ENCODE measurements at places on chromosomes 4 and X. TPM values are rescaled to one million over a fixed set of nuclear protein-coding genes. Genes with fewer than 3 reads are reported as not detected.
A peak's percentile ranks its signal among the peaks of the same experiment; 100 is the strongest.

IL13RA1 gene
- total RNA-seq, result 8.6 TPM

HAND2 gene
- total RNA-seq, result not detected

SERPINA7 gene
- total RNA-seq, result not detected

SCML1 gene
- 2.0 TPM for total RNA-seq

SPANXC gene
- total RNA-seq, result not detected

DNA sequence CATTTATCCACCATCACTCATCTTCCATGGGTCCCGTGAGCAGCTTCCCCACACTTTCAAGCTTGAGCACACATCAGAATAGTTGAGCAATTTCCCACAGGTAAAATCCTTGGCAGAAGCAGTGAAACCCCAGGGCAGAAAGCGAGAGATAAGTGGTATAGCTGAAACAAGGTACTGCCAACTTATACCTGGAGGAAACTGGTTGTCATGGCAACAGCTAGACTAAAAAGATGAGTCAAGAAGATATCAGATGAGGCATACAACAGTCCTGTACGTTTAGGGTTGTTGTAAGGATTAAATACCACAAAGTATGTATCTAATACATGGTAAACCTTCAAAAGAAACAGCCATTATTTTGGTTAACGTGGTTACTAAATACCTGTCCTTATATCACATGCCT is 66.9 kb upstream of the PHOX2B start:
- H3K4me1 ChIP-seq, result no peaks in the 10 kb centered on the region
- no peak overlapping the region for H3K4me3 ChIP-seq
- no peaks in the 10 kb centered on the region for H3K27me3 ChIP-seq
- no peak overlapping the region for H3K27ac ChIP-seq
- DNase-seq, result no peak
- no peaks in the 10 kb centered on the region for H3K36me3 ChIP-seq

DNA sequence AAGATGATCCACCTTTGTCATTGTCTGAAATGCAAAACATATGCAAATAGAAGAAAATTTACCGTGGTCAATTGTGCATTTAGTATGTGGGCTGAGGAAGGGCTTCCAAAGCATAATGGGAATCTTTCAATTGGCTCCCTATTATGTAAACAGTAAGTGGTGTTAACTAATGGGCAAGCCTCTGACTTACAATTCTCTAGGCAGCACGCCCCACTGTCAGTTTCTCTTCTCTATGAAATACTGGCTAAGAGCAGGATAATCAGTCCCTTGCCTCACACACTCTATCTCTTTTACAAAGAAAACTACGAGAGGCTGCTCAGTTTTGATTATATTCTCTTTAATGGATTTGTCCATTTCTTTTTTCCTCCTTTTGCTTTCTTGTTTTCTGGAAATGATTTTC is 1272.6 kb downstream of the PCDH19 start:
- H3K27me3 ChIP-seq, result no peaks in the 10 kb centered on the region
- H3K36me3 ChIP-seq, result no peaks in the 10 kb centered on the region
- H3K27ac ChIP-seq, result no peak overlapping the region
- H3K4me3 ChIP-seq, result no peak overlapping the region
- no peak for DNase-seq

DNA sequence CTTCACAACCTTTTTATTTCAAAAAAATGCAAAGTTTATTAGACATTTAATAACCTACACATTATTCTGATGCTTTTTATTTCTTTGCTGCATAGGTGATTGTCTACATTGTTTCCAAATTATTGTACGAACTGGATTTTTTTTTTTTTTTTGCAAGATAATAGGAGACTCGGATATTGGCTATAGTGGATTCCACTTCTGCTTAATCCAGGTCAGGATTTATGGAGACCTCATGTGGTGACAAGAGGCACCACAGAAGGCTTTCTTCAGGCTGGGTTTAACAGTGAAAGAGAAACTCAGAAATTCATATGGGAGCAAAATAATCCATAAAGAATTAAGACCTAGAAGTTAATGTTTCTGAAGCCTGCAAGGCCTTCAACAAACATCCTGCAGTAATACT is 2.4 kb upstream of the SLIT2 start:
- H3K4me3 ChIP-seq, result no peak overlapping the region
- H3K27ac ChIP-seq, result no peak overlapping the region
- no peaks in the 10 kb centered on the region for H3K36me3 ChIP-seq
- no peak for DNase-seq

GRCh38 chrX:41515376-41515775 is 68.2 kb downstream of the NYX start:
- no peak for DNase-seq
- no peaks in the 10 kb centered on the region for H3K27me3 ChIP-seq
- H3K36me3 ChIP-seq, result peaks cover 2% of the 10 kb centered on the region
- no peak overlapping the region for H3K27ac ChIP-seq
- H3K4me3 ChIP-seq, result no peak overlapping the region

GRCh38 chrX:126820700-126821420 is 1.3 kb downstream of the PRR32 start:
- H3K27me3 ChIP-seq, result no peaks in the 10 kb centered on the region
- H3K4me3 ChIP-seq, result no peak overlapping the region
- no peaks in the 10 kb centered on the region for H3K4me1 ChIP-seq
- H3K27ac ChIP-seq, result no peak overlapping the region
- DNase-seq, result peak; percentile 0

DNA sequence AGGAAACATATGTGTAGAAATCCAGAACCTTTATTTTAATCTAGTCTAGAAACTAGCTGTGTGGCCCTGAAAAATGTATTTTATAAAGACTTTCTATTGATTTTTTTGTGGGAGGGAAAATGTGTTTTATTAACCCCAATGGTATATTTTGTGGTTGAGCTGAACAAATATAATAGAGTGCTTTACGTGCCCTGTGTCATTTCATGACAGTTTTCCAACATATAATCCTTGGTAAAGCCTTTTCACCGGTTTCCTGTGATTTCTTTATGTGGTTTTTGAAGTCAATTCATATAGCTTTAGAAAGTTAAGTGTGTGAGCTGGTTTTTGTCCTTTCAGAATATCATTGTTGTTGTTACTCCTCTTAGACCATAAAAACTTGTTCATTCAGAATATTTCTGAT is 375.7 kb downstream of the ADGRL3 start:
- DNase-seq, result no peak
- no peaks in the 10 kb centered on the region for H3K36me3 ChIP-seq
- H3K4me1 ChIP-seq, result no peaks in the 10 kb centered on the region
- no peak overlapping the region for H3K27ac ChIP-seq

- no peak overlapping the region for H3K27ac ChIP-seq
- no peak for DNase-seq
- no peaks in the 10 kb centered on the region for H3K27me3 ChIP-seq
- no peak overlapping the region for H3K4me3 ChIP-seq
- no peaks in the 10 kb centered on the region for H3K4me1 ChIP-seq
- no peaks in the 10 kb centered on the region for H3K36me3 ChIP-seq
These were observed 7.4 kb downstream of the ZNF81 start for GRCh38 chrX:47844117-47844516.

DNA sequence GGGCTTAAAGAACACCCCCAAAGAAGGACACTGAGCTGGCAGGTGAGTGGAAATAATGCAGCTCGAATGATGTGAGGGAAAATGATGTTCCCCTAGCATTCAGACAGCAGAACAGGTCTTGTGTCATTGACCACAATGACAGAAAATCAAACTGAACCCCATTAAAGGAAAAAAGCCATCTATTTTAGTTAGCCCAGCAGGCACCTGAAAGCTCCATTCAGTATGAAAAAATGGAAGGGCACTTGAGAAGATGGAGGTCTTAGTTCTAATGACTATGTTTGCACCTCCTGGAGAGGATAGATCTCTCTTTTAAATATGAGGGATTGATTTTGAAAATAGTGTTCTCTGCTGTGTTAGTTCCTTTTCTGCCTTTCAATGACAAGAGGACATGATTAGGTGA is 323.1 kb downstream of the NKX6-1 start:
- H3K4me1 ChIP-seq, result no peaks in the 10 kb centered on the region
- H3K27me3 ChIP-seq, result no peaks in the 10 kb centered on the region
- no peaks in the 10 kb centered on the region for H3K36me3 ChIP-seq

GRCh38 chr4:153146961-153147360 is 57.3 kb upstream of the TRIM2 start:
- H3K27ac ChIP-seq, result no peak overlapping the region
- peaks cover 2% of the 10 kb centered on the region for H3K27me3 ChIP-seq
- no peak for DNase-seq
- H3K4me1 ChIP-seq, result peaks cover 5% of the 10 kb centered on the region

GRCh38 chr4:165394275-165394674 is 15.5 kb downstream of the CPE start:
- H3K27ac ChIP-seq, result no peak overlapping the region
- H3K4me1 ChIP-seq, result no peaks in the 10 kb centered on the region
- no peaks in the 10 kb centered on the region for H3K36me3 ChIP-seq
- no peak for DNase-seq
- no peaks in the 10 kb centered on the region for H3K27me3 ChIP-seq
